H4 (cell line): ENCODE measurements at places on chromosomes 1 and 21. TPM values are rescaled to one million over a fixed set of nuclear protein-coding genes. Genes with fewer than 3 reads are reported as not detected.

Gene CCDC190
- total RNA-seq, result not detected in 2 replicates

Gene AGBL4
- total RNA-seq, result 0.35 TPM in 1 of 2 replicates, not detected in the other

Gene PGLYRP4
- total RNA-seq, result not detected in 2 replicates

Gene RHD
- total RNA-seq, result not detected in 2 replicates

Gene SASS6
- 8.1 and 9.4 TPM in 2 replicates for total RNA-seq

Gene UTS2
- total RNA-seq, result not detected in 2 replicates

Gene C1orf216
- total RNA-seq, result 10.7 and 14.7 TPM in 2 replicates

Gene ZMYND12
- total RNA-seq, result 0.25 TPM in 1 of 2 replicates, not detected in the other

Gene NPR1
- total RNA-seq, result not detected in 2 replicates

Gene HOOK1
- total RNA-seq, result 0.02 TPM in 1 of 2 replicates, not detected in the other

Gene MAN1C1
- 0.95 TPM in 1 of 2 replicates, not detected in the other for total RNA-seq

Gene NECTIN4
- total RNA-seq, result 0.14 TPM in 1 of 2 replicates, not detected in the other

Gene KCNJ10
- not detected in 2 replicates for total RNA-seq

Gene BMP8B
- total RNA-seq, result 0.08 and 0.19 TPM in 2 replicates

Gene PEX14
- total RNA-seq, result 9.3 and 14.0 TPM in 2 replicates

Gene FAM131C
- 0.08 and 0.62 TPM in 2 replicates for total RNA-seq

Gene LEFTY2
- not detected in 2 replicates for total RNA-seq

Gene ST6GALNAC5
- total RNA-seq, result 0.25 and 2.2 TPM in 2 replicates

Gene WNT3A
- total RNA-seq, result not detected in 2 replicates

Gene ADCY10
- total RNA-seq, result 0.02 TPM in 1 of 2 replicates, not detected in the other

Gene HSD3B2
- total RNA-seq, result not detected in 2 replicates

Gene FCGR3B
- not detected in 2 replicates for total RNA-seq

Gene EFNA1
- total RNA-seq, result 14.6 and 28.0 TPM in 2 replicates

Gene CYP4Z1
- total RNA-seq, result not detected in 2 replicates

Gene KMO
- total RNA-seq, result 0.12 and 2.6 TPM in 2 replicates

Gene IL20
- not detected in 2 replicates for total RNA-seq

Gene RBP7
- not detected in 2 replicates for total RNA-seq

Gene A3GALT2
- not detected in 2 replicates for total RNA-seq

Gene GUCA2A
- not detected in 2 replicates for total RNA-seq

Gene FCRL2
- total RNA-seq, result not detected in 2 replicates

Gene CFAP107
- not detected in 2 replicates for total RNA-seq

Gene FAM151A
- total RNA-seq, result not detected in 2 replicates

Gene OPRD1
- not detected in 2 replicates for total RNA-seq

Gene KRTAP12-2
- not detected in 2 replicates for total RNA-seq

Gene FAM177B
- not detected in 2 replicates for total RNA-seq

Gene KLHDC9
- total RNA-seq, result not detected in 2 replicates

Gene PLEKHO1
- 24.9 and 25.9 TPM in 2 replicates for total RNA-seq

Gene RIPPLY3
- not detected in 2 replicates for total RNA-seq

Gene TMEM269
- 0.04 and 0.08 TPM in 2 replicates for total RNA-seq

Gene TLR5
- 2.1 TPM in 1 of 2 replicates, not detected in the other for total RNA-seq

Gene WNT4
- 0.04 TPM in 1 of 2 replicates, not detected in the other for total RNA-seq

Gene AIM2
- 39.5 and 42.8 TPM in 2 replicates for total RNA-seq

Gene DMBX1
- total RNA-seq, result 0.37 TPM in 2 replicates

Gene FCER1A
- not detected in 2 replicates for total RNA-seq

Gene LIPI
- total RNA-seq, result not detected in 2 replicates

Gene HES3
- not detected in 2 replicates for total RNA-seq

Gene THRAP3
- 46.2 and 69.8 TPM in 2 replicates for total RNA-seq

Gene AK5
- 10.4 and 13.5 TPM in 2 replicates for total RNA-seq

Gene SLC9C2
- not detected in 2 replicates for total RNA-seq

Gene DNM3
- total RNA-seq, result 0.99 and 1.3 TPM in 2 replicates

Gene LAPTM5
- total RNA-seq, result 0.10 TPM in 1 of 2 replicates, not detected in the other

Gene SMCP
- not detected in 2 replicates for total RNA-seq

Gene FCRL4
- total RNA-seq, result not detected in 2 replicates

Gene NTMT2
- total RNA-seq, result not detected in 2 replicates
